NCI-H524 treated with DMSO at 0.1 percent for 48 hours (cell line): ENCODE measurements at places on chromosomes 6 and 20.

DNA sequence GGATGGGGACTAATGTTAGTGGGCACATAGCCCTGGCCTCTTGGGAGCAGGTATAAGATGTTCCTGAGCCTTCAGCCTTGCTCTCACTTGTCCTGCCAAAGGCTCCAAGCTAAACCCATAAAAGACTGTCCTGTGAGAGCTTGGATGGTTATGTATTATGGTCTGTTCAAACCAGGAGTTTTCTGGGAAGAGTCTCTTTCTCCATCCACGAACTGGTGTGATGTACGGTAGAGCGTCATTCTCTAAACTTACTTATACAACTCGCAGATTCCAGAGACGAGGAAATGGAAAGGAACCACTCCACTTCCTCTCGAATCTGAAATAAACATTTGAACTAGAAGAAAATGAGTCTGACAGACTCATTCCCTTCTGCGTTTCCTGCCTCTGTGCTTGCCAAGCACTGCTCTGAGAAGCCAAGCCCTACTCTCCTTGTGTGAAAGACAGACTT is 5.3 kb downstream of the SOBP start:
- DNase-seq = no peak

- DNase-seq = no peak
These were observed 13.6 kb downstream of the TXLNB start for GRCh38 chr6:139278190-139278589.

- DNase-seq = no peak
These were observed 23.2 kb upstream of the AHI1 start for GRCh38 chr6:135520781-135521180.

DNA sequence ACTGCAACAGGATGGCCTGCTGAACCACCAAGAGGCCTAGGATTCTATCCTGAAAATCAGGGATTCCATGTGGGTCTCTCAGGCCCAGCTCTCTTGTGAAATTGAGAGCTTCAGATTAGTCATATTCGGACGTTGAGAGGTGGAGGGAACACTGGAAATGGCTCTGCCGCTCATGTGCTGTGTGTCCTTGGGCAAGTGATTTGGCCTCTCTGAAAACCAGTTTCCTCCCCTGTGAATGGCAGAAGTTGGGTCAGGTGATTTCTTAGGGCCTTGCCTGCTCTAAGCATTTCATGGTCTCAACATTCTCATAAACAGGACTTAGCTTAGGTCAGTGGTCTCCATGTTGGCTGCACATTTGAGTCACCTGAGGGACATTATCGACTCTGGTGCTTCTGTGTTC is 470.1 kb downstream of the PREX1 start:
- DNase-seq = no peak

DNA sequence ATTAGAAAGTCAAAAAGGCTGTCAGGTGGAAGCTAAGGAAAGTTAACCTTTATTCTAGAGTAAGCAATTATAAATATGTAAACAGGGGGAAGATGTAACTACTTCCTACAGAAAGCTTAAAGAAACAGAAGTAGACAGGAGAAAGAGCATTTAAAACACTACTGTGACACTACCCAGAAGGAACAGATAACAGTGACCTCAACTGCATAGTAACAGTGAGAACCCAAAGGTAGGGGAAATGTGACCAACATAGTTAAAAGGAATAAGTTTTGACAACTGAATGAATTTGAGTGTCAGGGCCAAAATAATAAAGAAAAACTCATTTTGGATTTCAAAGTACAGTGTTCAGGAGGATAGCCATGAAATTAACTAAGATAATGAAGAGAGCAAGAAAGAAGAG is 43.5 kb downstream of the IBTK start:
- DNase-seq = no peak
